ENCODE measurements at places on chromosomes 6 and 20.

GRCh38 chr6:21396313-21396712, 197.2 kb upstream of the SOX4 start:
- no peak for DNase-seq

- DNase-seq = no peak
Observed at GRCh38 chr20:63053432-63054102, 46.8 kb upstream of the BHLHE23 start.

DNA sequence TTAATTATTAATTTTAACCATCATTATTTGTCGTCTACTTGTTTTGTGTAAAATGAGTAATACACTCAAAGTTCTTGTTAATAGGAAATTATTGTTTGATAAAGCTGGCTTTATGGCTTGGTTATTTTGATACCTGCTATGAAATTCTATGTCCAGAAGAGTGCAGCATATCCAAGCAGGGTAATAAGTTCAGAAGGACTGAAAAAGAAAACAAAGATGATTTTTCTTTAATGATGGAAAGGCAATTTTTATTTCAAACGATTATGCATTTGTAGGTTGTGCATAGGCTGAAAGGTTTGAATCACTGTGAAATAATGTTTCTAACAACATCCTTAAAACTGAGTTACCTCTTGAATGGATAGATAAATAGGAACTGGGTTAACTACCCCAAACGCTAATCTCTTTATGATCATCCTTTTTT, 1.4 kb upstream of the MAN1A1 start:
- DNase-seq = no peak

GRCh38 chr6:9225441-9225871, 790.1 kb upstream of the SLC35B3 start:
- no peak for DNase-seq

DNA sequence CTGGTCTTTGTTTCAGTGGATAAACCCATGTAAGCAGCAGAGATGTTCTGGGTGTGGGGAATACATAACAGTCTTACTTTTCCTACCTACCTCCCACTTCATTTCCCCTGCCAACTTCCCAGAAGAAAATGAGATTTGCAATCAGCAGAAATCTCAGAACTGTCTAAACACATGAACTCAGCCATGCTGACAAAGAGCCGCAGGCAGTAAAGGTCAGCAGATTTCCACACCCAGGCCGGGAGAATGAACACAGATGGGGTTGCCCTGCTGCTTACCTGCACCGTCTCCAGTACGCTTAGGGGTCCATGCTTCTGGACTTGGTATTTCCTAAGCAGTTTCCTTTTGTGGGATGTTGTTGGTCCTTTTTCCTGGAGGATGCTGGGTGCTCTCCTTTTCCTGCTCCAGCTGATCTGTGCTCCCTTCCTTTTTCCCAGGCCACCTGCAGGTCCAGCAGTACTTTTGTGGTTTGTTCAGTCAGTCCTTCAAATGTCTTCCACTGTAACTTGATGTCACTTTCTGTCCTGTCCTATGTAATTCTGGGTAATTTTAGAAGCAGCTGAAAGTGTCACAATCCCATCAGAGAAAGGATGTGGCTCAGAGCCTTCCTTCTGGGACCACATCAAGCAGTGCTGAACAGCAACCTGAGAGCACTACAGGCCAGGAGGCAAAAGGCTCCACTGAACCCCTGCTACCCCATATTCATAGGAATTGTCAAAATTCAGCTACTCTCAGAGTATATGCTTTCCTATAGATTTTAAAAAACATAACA, 129.0 kb downstream of the CEP57L1 start:
- DNase-seq = no peak

DNA sequence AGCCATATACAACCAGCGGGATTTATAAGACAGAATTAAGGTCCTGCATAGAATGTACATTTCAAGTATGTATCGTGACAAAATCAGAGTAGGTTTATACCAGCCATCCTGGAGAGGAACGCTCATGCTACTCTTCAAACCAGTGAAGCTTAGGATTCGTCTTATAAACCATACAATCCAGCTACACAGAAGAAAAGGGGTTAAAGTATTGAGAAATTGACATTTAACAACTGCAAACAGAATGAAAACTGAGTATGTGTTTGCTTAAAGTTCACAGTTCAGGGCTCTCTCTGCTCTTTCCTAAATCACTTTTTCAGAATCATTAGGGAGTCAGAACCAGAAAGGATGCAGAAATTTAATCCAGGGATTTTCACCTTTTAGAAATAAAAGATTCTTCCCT, 17.9 kb downstream of the ADAT2 start:
- no peak for DNase-seq

DNA sequence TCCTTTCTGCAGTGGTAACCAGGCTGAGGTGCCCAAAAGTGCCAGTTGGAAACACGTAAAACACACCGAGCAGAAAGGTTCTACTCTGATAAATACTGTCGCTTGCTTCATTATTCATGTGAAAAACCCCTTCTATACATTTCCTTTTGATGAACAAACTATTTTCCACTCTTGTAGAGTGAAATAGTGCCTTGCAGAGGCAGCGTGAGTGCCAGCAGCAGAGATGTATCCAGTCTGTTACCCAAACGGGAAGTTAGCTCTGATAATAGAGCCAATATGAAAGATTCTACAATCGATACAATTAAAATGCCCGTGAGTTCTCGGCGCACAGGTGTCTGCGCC, 1.5 kb downstream of the ZBTB46 start:
- DNase-seq = no peak

- DNase-seq = no peak
Observed at GRCh38 chr6:163860287-163861081, 446.0 kb downstream of the QKI start.

DNA sequence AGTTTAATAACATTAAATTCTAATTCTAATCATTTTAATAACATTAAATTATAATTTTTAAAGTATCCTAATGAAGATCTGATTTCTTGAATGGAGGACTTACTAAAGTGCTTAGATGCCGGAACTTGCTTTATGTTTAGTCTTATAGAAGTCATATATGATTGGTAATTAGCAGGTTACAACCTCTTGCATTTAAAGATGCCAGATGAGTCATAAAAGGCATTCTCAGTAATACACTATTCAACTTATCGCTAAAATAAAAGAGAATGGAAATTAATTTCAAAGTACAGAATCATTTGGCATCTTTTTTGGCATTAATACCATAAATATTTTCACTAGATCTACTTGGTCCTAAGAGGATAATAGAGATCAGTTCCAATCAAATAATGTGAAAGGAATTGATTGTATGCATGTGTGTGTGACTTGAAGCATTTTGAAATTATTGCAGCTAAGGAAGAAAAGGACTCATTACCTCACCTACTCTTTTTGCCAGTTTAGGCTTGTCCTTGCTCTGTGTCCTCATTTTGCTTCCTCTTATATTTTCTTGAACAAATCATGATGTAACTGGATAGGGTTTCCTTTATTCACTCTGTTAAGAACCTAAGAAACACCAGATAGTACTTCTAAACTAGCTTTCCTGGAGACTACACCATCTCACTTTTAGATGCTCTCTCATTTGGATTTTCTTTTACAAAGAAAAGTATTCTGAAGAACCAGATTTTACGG, 2.7 kb downstream of the COL21A1 start:
- DNase-seq = no peak

DNA sequence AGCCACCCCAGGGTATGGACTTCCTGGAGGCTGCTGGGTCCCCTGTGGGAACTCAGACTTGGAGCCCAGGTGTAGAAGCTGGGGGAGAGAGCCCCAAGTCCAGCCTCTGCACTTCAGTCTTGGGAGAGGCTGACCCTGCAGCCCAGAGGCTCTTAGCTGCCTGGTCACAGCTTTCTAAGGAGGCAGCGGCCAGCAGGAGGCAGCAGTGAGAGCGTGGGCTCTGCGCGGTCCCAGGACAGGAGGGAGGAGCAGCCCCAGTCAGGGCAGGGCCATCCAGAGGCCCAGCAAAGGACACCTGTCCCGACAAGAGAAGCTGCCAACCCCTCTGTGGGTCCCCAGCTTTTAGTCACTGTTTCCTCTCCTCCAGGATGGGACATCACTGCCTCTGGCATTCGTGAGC, 9.4 kb downstream of the TREML2 start:
- DNase-seq = no peak

- DNase-seq = no peak
Observed at GRCh38 chr6:53484476-53485280, 60.2 kb downstream of the GCLC start.

Measured in GF-D8 (cell line).